ENCODE measurements at places on chromosomes 11 and 22. TPM values are rescaled to one million over a fixed set of nuclear protein-coding genes. Genes with fewer than 3 reads are reported as not detected.

DNA sequence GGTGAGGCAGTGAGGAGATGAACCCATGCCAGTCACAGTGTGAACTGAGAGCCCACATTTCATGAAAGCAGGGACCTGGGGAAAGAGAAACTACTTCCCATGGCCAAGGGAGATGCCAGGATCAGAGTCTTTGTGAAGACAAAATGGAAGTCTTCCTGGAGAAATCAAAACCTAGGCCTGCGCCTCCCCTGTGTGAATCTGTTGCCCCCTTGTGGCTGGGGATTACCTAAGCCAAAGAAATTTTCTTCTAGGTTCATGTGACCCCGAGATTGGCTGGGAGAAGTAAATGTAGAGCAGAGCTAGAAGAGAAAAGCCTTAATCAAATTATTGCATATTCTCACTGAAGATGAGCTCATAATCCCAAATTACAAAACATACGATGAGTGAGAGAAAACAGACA lies 1075.3 kb downstream of the TBC1D22A start:
- H3K4me3 ChIP-seq: no peak overlapping the region
- H3K27ac ChIP-seq: no peak overlapping the region
- no peaks in the 10 kb centered on the region for H3K4me1 ChIP-seq
- no peaks in the 10 kb centered on the region for H3K27me3 ChIP-seq

DNA sequence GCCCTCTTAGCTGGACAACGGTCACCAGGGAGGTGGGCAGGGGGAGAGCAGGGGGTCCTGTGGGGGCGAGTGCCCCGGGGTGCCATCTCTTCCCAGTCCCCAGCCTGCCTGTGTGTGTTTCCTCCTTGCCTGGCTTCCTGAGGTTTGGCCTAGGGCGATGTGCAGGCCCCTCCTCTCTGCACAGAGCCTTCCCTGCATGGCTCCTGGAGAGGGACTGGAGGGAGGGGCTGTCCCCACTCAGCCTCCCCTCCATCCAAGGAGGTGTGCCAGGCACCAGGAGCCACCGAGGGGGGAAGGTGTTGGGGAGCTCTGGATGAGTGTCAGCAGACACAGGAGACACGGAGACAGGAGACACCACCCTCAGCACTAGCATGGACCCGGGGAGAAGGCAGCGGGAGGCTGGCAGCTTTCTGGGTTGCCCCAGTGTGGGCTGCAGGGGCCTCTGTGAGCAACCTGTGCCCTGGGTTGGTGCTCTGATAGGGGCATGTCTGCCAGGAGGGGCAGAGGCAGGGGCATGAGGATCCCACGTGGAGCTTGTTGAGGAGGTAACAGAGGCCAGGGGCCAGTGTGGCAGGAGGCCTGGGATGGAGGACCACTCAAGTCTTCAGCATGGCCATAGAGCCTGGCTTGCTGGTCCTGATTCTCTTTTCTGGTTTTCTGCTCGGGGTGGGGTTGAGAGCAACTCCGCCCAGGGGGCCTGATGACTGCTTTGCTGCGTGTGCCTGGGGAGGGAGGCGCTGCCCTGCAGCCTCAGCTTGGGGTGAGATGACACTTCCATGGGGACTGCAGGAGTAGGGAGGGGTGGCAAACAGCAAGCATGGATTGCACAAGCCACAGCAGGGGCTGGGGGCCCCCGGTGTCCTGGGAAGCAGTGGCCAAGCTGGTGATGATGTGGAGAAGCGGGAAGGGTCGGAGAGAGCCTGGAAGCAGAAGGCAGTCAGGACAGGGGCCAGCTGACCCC lies 78.8 kb downstream of the ST3GAL4 start:
- H3K4me1 ChIP-seq: peaks cover 9% of the 10 kb centered on the region
- no peaks in the 10 kb centered on the region for H3K36me3 ChIP-seq
- H3K27ac ChIP-seq: no peak overlapping the region
- H3K27me3 ChIP-seq: no peaks in the 10 kb centered on the region
- DNase-seq: no peak

- H3K4me1 ChIP-seq: peaks cover 41% of the 10 kb centered on the region
- no peaks in the 10 kb centered on the region for H3K27me3 ChIP-seq
- H3K27ac ChIP-seq: no peak overlapping the region
- no peaks in the 10 kb centered on the region for H3K36me3 ChIP-seq
- no peak for DNase-seq
- H3K4me3 ChIP-seq: no peak overlapping the region
Measured at GRCh38 chr22:37017356-37017755, 1.9 kb downstream of the TST start.

Gene MTCH2
- 96.1 TPM for total RNA-seq

Gene RTN4RL2
- 2.4 TPM for total RNA-seq

Gene ANO9
- 21.2 TPM for total RNA-seq

GRCh38 chr11:80424012-80424695 lies 983.3 kb upstream of the TENM4 start:
- no peak overlapping the region for H3K27ac ChIP-seq
- no peaks in the 10 kb centered on the region for H3K36me3 ChIP-seq
- no peaks in the 10 kb centered on the region for H3K4me1 ChIP-seq
- DNase-seq: no peak
- H3K4me3 ChIP-seq: no peak overlapping the region

Gene TLCD5
- 9.0 TPM for total RNA-seq

GRCh38 chr22:48031589-48031988 lies 1269.1 kb downstream of the TBC1D22A start:
- H3K27ac ChIP-seq: no peak overlapping the region
- H3K4me1 ChIP-seq: no peaks in the 10 kb centered on the region
- H3K4me3 ChIP-seq: no peak overlapping the region
- no peaks in the 10 kb centered on the region for H3K36me3 ChIP-seq
- H3K27me3 ChIP-seq: no peaks in the 10 kb centered on the region

- no peaks in the 10 kb centered on the region for H3K36me3 ChIP-seq
- no peaks in the 10 kb centered on the region for H3K4me1 ChIP-seq
- no peaks in the 10 kb centered on the region for H3K27me3 ChIP-seq
- H3K27ac ChIP-seq: no peak overlapping the region
- no peak for DNase-seq
- no peak overlapping the region for H3K4me3 ChIP-seq
Measured at GRCh38 chr22:44585559-44586350, 87.7 kb upstream of the RTL6 start.

GRCh38 chr11:17772704-17773600 lies 38.4 kb downstream of the KCNC1 start:
- H3K4me1 ChIP-seq: no peaks in the 10 kb centered on the region
- no peak overlapping the region for H3K27ac ChIP-seq
- no peaks in the 10 kb centered on the region for H3K36me3 ChIP-seq
- H3K27me3 ChIP-seq: no peaks in the 10 kb centered on the region
- no peak for DNase-seq
- H3K4me3 ChIP-seq: no peak overlapping the region

DNA sequence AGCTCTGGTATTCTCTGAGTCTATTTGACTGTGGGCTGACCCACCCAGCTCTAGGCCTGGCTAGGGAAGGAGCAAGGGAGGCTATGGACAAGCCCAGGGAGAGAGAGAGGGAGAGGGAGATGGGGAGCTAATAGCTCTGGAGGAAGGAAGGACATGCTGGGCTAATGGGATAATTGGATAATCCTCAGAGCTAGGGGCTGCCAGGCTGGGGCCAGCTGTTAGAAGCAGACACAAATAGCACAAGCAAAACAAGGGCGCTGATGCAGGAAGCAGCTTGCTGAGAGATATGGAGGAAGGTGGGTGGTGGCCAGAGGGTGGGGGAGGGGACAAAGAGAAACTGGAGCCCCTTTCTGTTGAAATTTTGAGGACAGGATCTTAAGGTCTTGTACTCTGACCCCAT lies 23.2 kb downstream of the ADORA2A start:
- no peaks in the 10 kb centered on the region for H3K27me3 ChIP-seq
- no peaks in the 10 kb centered on the region for H3K36me3 ChIP-seq
- no peak overlapping the region for H3K27ac ChIP-seq
- DNase-seq: no peak

Gene EMID1
- total RNA-seq: 12.6 TPM

DNA sequence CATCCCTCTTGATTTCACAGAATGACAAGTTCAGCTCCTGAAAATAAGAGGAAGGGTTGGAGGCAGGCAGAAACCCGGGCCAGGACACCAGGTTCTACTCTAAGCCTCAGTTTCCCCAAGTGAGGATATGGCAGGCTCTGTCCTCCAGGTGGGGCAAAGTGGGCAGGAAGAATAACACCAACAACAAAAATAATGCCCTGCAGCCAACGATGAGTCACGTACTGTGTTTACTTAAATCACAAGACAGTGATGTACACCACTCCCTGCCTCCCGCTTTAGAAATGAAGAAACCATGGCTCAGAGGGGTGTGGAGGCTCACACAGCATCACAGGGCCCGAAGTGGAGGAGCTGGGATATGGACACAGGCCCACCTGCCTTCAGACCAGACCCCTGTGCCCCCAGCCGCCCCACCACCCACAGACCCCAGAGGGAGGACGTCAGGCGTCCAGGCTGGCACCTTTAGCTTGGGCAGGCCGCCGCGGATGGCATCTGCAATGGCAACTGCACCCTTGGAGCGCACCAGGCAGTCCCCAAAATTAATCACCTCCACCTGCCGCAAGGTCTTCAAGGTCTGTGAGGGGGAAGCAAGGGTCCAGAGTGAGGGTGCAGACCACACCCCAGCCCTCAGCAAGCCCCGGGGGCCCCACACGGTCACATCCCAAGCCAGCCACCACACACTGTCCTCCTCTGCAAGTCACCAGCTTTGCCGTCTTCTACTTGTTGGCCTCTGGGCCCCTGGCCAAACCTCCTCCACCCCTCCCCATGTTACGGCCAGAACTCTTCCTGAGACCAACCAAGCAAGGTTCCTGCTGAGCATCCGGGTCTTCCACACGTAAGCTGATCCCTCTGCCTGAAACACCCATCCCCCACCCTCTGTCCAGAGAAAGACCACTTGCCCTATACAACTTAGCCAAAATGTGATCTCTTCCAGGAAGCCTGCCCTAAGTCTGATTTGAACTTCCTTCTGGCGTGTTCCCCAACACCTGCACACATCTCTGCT lies 15.8 kb upstream of the CHADL start:
- H3K4me3 ChIP-seq: no peak overlapping the region
- H3K36me3 ChIP-seq: no peaks in the 10 kb centered on the region
- no peaks in the 10 kb centered on the region for H3K27me3 ChIP-seq
- no peak overlapping the region for H3K27ac ChIP-seq

All from hepatocyte (in vitro differentiated cells).